ENCODE measurements at places on chromosomes 16 and 17. TPM values are rescaled to one million over a fixed set of nuclear protein-coding genes. Genes with fewer than 3 reads are reported as not detected.

- H3K4me3 ChIP-seq, result no peak overlapping the region
- no peaks in the 10 kb centered on the region for H3K36me3 ChIP-seq
Measured at GRCh38 chr17:47413872-47414271, 90.1 kb downstream of the EFCAB13 start.

- H3K27ac ChIP-seq, result no peak overlapping the region
- H3K4me3 ChIP-seq, result no peak overlapping the region
- no peaks in the 10 kb centered on the region for H3K27me3 ChIP-seq
Measured at GRCh38 chr17:36901506-36901905, 35.8 kb upstream of the LHX1 start.

GRCh38 chr16:75105306-75106061 lies 11.1 kb downstream of the LDHD start:
- peaks cover 24% of the 10 kb centered on the region for H3K4me1 ChIP-seq
- H3K4me3 ChIP-seq, result no peak overlapping the region
- no peaks in the 10 kb centered on the region for H3K36me3 ChIP-seq
- H3K27ac ChIP-seq, result no peak overlapping the region
- no peak for DNase-seq
- H3K27me3 ChIP-seq, result no peaks in the 10 kb centered on the region

GRCh38 chr16:15897121-15897780 lies 8.8 kb upstream of the CEP20 start:
- H3K4me1 ChIP-seq, result no peaks in the 10 kb centered on the region
- no peak overlapping the region for H3K4me3 ChIP-seq
- no peaks in the 10 kb centered on the region for H3K27me3 ChIP-seq
- no peak for DNase-seq

DNA sequence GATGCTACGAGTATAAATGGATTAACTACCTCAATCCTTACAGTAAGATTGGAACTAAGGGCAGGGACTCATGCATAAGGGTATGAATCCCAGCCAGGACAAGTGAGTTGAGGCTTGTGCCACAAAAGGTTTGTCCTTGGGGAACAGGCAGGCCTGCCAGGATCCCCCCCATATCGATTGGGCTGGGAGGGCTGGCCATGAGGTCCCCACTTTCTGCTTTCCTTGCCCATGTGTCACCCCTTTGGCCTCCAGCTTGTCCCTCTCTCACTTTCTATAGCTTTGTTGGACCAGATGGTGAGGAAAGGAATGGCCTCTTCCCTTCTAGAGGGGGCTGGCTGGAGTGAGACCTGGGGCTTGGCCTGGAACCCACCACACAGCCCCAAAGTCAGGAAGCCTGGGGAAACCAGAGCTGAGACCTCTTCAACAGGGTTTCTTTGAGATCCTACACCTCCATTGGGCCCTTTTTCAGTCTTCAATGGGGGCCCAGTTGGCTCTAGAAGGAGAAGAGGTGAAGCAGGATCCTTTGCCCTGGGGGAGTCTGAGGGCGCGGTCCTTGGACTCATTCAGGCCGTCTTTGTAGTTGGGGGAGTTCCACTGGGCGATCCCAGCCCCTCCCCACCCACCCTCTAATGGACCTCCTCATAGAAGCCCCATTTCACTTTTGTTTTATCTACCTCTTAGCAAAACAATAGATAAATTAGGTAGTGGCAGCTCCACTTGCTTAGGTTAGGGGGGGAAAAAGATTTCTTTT lies 57.3 kb downstream of the IGF2BP1 start:
- H3K4me3 ChIP-seq, result no peak overlapping the region
- H3K4me1 ChIP-seq, result no peaks in the 10 kb centered on the region
- no peak for DNase-seq
- H3K36me3 ChIP-seq, result no peaks in the 10 kb centered on the region
- H3K27ac ChIP-seq, result no peak overlapping the region

GRCh38 chr17:17659340-17659739 lies 21.9 kb upstream of the RAI1 start:
- no peak overlapping the region for H3K27ac ChIP-seq
- peaks cover 16% of the 10 kb centered on the region for H3K4me1 ChIP-seq
- H3K36me3 ChIP-seq, result no peaks in the 10 kb centered on the region
- no peak overlapping the region for H3K4me3 ChIP-seq
- no peak for DNase-seq

- H3K4me1 ChIP-seq, result peaks cover 5% of the 10 kb centered on the region
- H3K27ac ChIP-seq, result no peak overlapping the region
- H3K27me3 ChIP-seq, result no peaks in the 10 kb centered on the region
- no peak for DNase-seq
Measured at GRCh38 chr17:57524839-57525568, 220.1 kb downstream of the CCDC182 start.

The C16orf46 gene
- not detected for total RNA-seq

The AGRP gene
- total RNA-seq, result not detected

The RPL26 gene
- total RNA-seq, result 2,522 TPM

The SRL gene
- not detected for total RNA-seq
